ENCODE measurements at places on chromosomes 13 and 19.

DNA sequence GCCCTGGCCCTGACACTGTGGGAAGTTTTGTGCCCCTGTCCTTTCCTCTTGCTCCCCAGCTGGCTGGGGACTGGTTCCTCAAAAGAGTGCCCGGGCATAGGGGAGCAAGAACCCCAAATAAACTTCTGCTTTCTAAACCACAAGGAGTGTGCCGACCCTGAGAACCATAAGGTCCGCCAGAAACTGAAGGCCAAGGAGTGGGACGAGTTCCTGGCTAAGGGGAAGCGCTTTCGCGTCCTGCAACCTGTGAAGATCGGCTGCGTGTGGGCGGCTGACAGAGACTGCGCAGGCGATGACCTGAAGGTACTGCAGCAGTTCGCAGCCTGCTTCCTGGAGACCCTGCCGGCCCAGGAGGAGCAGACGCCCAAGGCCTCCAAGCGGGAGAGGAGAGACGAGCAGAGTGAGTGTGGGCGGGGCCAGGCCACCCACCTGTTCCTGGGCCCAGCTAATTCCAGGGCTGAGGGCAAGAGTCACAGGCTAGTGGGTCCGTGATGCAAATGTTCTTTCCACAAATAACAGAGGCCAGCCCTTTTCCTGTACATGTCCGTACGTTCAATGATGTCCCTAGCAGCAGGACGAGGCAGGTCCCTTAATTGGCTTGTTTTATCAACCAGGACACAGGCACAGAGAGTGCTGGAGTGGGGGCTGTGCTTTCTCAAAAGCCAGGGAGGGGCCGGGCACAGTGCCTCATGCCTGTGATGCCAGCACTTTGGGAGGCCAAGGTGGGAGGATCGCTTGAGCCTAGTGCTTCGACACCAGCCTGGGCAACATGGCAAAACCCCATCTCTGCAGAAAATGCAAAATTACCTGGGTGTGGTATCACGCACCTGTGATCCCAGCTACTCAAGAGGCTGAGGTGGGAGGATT lies 25.6 kb downstream of the UBXN6 start:
- DNase-seq, result no peak

DNA sequence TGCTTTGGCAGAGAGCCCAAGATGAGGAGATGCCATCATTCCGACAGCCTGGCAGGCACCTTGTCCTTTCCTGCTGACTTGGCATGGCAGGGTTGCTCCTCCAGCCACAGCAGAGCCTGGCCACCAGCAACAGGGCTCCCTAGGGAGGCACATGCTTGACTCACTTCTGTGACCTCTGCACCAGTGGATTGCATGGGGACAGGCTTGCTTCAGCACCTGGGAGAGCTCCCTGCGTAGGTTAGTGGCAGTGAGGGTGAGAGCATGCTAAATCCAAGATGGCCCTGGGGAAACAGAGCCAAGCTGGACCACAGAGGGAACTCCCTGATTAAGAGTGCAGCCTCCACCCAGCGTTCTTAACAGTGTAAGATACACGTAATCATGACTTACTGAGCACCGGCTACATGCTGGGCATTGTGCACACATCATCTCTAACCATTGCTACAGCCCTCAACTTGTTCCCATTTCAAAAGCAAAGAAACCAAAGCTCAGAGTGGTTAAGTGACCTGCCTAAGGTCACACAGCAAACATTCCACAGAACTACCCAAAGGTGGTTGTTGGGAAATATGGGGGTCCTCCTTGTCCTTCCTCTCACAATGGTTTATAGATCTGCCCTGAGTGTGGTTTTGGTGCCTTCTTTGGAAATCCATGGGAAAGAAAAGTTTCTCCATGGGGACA lies 116.6 kb upstream of the UQCRFS1 start:
- DNase-seq, result no peak

DNA sequence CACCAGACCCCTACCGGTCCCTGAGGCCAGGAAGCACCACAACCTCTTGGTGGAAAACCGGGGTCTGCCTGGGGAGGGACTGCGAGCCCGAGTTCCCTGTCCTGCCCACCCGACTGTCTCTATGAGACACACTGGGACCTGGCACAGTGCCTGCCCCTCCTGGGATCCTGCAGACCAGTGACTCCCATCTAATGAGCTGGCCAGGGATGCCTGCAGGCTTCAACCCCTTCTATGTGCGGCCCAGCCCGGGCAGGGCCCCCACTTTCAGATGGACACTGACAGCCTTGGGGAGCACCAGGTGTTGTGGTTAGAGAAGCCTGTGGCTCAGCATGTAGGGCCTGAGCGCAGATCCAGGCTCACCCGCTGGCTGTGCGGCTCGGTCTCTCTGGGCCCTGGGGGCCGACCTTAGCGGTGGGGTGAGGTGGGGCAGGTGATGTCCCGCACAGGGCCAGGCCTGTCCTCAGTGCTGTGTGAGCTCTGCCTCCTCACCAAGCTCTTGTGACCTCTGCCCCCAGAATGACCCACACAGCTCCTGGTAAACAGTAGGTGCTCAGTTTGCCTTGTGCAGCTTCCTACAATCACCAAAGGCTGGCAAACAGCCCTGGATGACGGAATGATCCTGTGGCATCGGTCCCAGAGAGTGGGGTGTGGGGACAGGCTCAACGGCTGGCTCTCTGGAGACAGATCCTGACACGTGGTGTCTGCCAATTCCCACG lies 17.9 kb upstream of the CACTIN start:
- no peak for DNase-seq

DNA sequence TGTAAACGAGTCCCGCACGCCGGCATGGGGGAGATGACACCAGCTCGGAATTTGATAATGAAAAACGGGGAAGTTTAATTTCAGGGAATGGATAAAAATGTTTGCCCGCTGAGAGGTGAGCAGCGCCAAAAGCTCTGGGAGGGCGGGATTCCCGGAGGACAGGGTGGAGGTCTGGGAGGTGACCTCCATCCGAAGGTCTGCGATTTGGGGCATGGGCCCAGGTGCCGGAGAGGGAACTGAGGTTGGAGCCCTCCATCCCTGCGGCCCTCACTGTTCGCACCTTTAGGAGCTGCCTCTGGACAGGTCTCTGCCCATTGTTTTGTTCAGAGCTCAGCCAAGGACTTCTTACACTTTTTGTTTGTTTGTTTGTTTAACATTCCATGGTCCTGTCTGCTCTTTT lies 129.8 kb downstream of the URI1 start:
- DNase-seq, result no peak

- DNase-seq, result no peak
Observed at GRCh38 chr13:89883893-89884448, 1463.5 kb upstream of the MIR17HG start.

- DNase-seq, result peak; percentile 97
Observed at GRCh38 chr19:18290302-18291018, 9.0 kb upstream of the JUND start.

GRCh38 chr19:29411113-29411581 lies 114.6 kb upstream of the VSTM2B start:
- no peak for DNase-seq

DNA sequence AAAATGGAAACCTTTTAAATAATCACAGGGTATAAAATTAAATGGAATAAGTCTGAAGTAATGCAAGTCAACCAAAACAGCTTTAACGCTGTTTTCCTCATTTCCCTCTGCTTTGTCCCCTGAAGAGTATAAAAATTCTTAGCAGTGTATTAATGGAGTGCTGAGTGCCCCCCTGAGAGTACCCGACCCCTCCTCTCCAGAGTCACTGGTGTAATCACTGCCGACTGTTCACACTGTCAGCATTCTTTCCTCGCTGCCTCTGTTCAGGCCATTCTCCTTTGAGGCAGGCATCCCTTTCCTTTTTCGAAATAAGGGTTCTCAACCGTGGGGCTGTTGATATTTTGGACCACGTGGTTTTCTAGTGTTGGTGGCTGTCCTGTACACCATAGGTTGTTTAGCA lies 146.9 kb upstream of the SLC10A2 start:
- no peak for DNase-seq

DNA sequence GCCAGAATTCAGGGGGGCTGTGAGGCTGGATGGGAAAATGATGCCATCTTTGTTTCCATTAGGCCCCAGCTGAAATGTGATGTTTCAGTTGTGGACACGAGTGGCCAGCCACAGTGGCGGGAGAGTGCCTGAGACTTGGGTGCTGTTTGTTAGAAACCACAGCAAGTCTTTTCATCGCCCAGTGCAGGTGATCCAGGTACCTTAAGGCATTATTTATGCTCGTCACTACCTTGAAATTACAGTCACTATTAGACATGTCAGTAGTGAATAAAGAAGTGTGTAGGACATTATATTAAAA lies 82.5 kb upstream of the TM9SF2 start:
- DNase-seq, result no peak

DNA sequence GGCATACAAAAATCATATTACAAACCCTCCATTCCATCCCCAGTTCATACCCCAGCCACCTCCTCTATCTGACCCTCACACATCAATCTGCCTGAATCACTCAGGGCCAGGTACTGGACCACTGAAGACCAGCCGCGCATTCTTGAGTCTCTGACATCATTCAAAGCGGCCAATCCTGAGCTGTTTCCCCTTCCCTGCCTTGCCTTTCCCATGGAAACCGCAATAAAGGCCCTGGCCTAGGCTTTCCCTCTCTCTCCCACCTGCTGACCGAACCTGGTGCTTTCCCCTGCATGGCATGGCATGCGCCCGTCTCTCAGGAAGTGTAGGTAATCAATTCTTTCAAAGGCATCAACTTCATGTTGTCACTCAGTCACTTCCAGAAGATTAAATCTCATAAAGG lies 17.7 kb upstream of the HIF3A start:
- no peak for DNase-seq

DNA sequence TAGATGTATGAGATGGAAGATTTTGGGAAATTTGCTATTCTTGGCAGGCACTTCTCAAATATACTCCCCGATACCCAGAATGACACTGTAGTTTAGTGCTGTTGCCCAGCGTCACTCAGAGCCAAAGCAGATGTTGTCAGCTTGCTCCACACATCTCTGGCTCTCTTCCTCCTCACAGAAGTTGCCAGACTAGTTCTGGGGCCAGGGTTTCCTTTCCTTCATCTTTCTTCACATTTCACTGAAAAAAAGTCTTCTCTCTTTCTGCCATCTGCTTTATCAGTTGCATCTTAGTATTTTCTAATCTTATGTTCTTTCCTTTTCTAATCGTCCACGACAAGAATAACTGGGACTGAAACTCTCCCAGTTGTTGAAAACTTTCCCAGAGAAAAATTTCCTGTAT lies 251.4 kb downstream of the RGCC start:
- no peak for DNase-seq

- DNase-seq, result peak; percentile 59
Observed at GRCh38 chr19:38514812-38515633, 81.5 kb downstream of the RYR1 start.

DNA sequence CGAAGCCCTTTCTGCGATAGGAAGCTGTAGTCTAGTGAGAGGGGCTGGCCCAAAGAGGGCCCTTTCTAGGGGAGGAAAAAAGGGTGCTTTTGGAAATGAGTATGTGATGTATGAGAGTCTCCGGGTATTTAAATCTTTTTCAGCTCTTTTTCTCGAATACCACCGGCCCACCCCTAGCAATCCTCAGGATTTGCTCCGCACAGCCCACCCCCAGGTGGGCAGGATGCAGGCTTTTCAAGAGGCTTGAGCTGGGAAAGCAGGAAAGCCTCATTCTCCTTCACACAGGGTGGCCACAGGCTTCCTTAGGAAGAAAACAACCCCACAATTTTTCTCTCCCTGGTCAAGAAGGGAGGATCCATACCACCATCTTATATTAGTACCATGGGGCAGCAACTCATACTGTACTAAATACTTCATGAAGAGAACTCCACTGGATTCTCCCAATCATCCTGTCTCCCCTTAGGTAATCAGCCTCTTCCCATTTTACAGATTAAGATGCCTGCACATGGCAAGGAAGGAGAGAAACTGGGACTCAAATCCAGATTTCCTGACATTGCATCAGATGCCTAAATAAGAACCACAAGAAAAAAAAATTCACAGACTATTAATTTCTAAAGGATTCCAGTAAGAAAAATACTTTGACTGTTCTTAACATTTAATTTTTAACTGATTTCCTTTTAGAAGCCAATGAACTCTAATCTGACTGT lies 84.4 kb downstream of the STK24 start:
- DNase-seq, result no peak

GRCh38 chr13:20721454-20722357 lies 18.2 kb downstream of the IL17D start:
- DNase-seq, result no peak

DNA sequence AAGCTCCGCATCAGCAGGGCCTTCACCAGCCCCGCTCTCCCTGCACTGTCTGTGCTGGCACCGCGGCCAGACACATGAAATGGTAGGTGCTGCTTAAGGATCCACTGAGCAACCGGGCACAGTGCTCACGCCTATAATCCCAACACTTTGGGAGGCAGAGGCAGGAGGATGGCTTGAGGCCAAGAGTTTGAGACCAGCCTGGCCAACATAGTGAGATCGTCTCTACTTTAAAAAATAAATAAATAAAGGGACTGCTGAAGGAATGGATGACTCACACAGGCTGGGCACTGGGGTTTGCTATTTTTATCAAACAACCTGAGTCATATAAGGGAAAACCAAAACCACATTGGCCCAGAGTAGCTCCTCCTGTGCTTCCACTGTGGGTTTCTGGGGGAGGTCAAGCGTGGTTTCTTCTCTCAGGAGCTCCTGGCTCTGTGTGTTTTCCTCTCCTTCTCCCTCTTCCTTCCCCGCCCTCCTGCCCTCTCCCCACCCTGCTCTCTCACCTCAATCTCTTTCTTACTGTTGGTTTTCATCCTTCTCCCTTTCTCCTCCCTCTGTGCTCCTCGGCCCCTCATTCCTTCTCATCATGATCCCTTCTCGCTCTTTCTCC lies 21.3 kb downstream of the VRK3 start:
- no peak for DNase-seq

DNA sequence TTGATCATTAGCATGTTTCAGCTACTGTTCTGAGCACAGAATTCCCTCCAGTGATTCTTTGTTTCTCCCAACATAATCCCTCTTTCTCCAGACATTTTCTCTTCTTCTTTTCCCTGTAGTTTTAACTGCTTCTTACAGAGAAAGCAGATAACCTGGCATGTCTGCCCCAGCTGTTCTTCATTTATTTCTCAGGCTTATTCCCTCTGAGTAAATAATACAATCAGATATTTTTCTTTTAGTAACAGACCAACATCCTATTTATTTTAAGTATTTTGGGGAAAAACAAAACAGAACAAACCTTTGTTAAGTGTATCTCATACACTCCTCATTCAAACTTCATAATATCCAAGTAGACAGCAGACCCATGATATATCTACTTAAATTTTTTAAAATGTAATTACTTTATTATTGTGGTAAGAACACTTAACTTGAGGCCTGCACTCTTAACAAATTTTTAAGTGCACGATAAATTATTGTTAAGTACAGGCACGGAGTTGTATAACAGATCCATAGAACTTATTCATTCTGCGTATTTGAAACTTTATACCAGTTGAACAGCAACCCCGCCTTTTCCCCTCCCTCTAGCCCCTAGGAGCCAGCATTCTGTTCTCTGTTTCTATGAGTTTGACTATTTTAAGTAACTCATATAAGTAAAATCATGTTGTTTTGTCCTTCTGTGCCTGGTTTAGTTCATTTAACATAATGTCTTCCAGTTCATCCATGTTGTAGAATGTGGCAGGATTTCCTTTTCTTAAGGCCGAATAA lies 540.0 kb downstream of the LMO7 start:
- no peak for DNase-seq

DNA sequence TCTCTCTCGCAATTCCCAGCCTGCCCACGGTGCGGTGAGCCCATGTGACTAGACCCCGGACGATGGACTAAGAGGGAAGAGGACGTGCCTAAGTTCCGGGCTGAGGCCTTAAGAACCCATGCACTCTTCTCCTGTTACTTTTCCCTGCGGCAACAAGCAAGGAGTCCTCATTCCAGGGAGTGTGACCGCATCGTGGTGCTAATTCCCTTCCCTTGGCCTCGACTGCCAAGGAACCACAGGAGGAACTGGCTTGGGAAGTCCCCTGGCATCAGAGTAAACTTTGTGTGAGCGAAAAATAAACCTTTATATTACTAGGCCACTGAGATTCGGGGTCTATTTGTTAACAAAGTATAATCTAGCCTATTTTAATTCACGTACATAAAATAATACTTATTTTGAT lies 34.0 kb downstream of the FGF14 start:
- DNase-seq, result no peak
